Activated T-cell treated with anti-CD3 and anti-CD28 coated beads for 48 hours (primary cell): ENCODE measurements at places on chromosomes 12 and 14.

GRCh38 chr14:100573002-100573756 lies 14.0 kb downstream of the BEGAIN start:
- DNase-seq: no peak

DNA sequence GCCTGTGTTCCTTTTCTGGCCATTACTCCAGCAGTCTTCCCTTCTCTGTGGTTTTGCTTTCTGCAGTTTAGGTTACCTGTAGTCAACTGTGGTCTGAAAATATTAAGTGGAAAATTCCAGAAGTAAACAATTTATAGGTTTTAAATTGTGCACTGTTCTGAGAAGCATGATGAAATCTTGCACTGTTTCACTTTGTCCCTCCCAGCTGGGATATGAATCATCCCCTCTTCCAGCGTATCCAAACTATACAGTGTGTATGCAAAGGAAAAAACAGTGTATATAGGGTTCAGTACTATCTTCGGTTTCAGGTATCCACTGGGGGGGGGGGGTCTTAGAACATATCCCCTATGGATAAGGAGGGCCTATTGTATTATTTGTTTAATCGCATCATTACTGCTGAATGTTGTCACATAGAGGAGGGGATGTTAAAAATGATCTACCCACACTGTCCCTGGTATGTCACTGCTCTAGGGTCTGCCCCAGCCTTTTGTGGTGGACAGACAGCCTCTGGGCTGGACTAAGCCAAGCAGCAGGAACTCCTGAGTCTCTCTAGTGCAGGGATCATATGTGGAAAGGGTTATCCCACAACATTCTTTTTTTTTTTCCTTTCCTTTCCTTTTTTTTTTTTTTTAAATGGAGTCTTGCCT lies 109.1 kb upstream of the MAX start:
- DNase-seq: no peak

DNA sequence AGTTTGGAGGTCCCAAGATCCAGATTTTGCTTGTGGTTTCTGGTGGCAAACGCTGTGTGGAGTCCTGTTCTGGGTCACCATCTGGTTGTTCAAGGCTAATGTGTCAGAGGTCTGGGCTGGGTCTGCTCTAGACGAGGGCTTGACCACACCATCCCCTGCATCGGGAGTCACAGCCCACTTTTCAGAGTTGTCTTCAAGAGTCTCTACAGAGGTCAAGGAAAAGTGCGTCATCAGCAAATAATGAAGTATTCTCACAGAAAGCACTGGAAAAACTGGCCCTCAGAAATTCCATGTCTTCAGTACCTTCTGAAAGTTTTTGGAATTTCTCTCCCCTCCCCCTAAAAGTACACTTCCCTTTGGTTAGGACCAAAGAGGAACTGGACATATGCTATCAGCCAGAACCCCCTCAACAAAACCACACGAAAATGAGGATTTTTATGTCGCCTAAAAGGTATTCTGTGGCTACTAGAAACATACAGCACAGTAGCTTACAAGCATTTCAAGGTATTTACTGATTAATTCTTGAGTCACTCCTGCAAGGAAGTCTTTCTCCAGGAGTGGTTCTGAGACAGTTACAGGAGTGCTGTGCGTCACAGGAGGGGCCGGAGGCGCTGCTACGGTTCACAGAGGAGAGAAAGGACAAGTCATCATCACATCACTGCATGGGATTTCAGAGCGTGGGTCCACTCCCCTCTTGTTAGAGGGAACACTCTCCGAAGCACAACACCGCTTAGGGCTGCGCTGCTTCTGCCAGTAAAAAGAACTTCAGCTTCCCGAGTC lies 35.4 kb downstream of the RAD52 start:
- no peak for DNase-seq

- DNase-seq: peak; percentile 71
Observed at GRCh38 chr14:104137297-104138097, 890 bp upstream of the KIF26A start.

GRCh38 chr12:571795-572531 lies 91.3 kb downstream of the NINJ2 start:
- no peak for DNase-seq

GRCh38 chr14:100155756-100156616 lies 3.5 kb downstream of the DEGS2 start:
- no peak for DNase-seq

- no peak for DNase-seq
Observed at GRCh38 chr12:76025601-76026575, 5.7 kb downstream of the PHLDA1 start.

DNA sequence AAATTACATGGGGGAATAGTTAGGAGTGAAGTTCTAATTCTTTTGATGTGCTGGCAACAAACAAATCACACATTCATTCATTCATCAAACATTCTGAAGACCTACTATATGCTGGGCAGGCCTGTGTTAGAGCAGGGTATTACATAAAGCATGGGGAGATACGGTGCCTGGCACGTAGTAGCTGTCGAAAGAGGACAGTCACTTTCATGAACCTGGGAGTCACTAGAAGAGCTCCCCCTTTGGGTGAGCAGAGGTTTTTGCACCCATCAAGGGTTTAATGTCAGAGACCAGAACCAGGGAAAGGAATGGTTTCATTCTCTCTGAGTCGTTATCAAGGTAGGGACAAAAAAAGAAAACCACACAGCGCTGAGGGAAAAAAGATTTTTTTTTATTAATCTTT lies 10.0 kb downstream of the LHX5 start:
- no peak for DNase-seq

- DNase-seq: no peak
Observed at GRCh38 chr14:76181546-76181945, 29.8 kb downstream of the GPATCH2L start.

DNA sequence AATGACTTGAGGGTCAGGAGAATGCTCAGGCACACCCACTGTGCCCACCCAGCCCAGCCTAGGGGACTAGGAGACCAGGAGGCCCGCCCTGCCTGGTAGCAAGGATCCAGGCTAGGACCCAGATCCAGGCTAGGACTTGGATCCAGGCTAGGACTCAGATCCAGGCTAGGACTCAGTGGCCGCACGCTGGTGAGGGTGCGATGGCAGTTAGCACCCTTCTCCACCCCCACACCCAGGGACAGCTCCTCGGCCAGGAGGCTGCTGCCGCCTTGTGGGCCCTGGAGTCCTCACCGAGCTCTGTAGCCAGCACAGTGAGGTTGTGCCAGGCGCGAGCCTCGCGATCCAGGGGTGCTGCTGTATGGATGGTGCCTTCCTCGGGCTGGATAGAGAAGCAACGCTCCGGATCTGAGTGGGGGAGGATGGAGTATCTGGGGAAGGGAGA lies 5.1 kb downstream of the CDH24 start:
- no peak for DNase-seq
